CD8-positive, alpha-beta memory T cell (primary cell): ENCODE measurements at places on chromosomes 5 and 9.

DNA sequence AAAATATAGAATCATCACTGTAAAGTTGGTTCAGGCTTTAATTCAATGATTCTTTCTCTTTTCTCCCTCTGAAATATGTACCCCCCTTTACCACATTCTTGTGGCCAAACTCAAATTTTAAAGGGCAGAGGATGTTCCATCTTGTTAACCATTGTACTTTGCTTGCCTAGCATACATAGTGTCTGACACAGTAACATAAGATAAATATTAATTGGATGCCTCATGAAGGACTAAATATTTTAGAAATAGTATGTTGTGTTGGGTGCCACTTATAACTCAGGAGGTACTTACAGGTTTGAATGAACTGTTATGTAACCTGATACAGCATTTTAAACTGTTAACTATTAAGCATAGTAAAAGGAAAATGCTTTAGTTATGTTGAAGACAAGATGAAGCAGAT, 71.5 kb downstream of the NIPBL start:
- H3K27ac ChIP-seq: no peak overlapping the region
- no peaks in the 10 kb centered on the region for H3K27me3 ChIP-seq

GRCh38 chr5:67094476-67095300, 101.9 kb downstream of the CD180 start:
- H3K4me1 ChIP-seq: no peaks in the 10 kb centered on the region
- no peaks in the 10 kb centered on the region for H3K36me3 ChIP-seq
- H3K27me3 ChIP-seq: no peaks in the 10 kb centered on the region
- H3K4me3 ChIP-seq: no peak overlapping the region
- H3K27ac ChIP-seq: no peak overlapping the region

GRCh38 chr9:134396258-134396742, 70.0 kb downstream of the RXRA start:
- H3K4me3 ChIP-seq: peak overlapping the region; percentile 62
- peak overlapping the region; percentile 66 for H3K27ac ChIP-seq
- H3K4me1 ChIP-seq: peaks cover 60% of the 10 kb centered on the region
- peak; percentile 53 for DNase-seq

GRCh38 chr9:4211806-4212205, 88.1 kb downstream of the GLIS3 start:
- H3K4me1 ChIP-seq: no peaks in the 10 kb centered on the region
- H3K27ac ChIP-seq: no peak overlapping the region
- no peak for DNase-seq
- H3K4me3 ChIP-seq: no peak overlapping the region

GRCh38 chr5:150058480-150059126, 27.8 kb downstream of the CSF1R start:
- H3K4me1 ChIP-seq: no peaks in the 10 kb centered on the region
- H3K27me3 ChIP-seq: no peaks in the 10 kb centered on the region
- H3K27ac ChIP-seq: no peak overlapping the region
- DNase-seq: no peak
- no peaks in the 10 kb centered on the region for H3K36me3 ChIP-seq

GRCh38 chr9:68418259-68418845, 61.9 kb downstream of the PGM5 start:
- H3K27ac ChIP-seq: no peak overlapping the region
- H3K36me3 ChIP-seq: no peaks in the 10 kb centered on the region
- no peaks in the 10 kb centered on the region for H3K4me1 ChIP-seq
- no peak for DNase-seq
- no peaks in the 10 kb centered on the region for H3K27me3 ChIP-seq
- H3K4me3 ChIP-seq: no peak overlapping the region

DNA sequence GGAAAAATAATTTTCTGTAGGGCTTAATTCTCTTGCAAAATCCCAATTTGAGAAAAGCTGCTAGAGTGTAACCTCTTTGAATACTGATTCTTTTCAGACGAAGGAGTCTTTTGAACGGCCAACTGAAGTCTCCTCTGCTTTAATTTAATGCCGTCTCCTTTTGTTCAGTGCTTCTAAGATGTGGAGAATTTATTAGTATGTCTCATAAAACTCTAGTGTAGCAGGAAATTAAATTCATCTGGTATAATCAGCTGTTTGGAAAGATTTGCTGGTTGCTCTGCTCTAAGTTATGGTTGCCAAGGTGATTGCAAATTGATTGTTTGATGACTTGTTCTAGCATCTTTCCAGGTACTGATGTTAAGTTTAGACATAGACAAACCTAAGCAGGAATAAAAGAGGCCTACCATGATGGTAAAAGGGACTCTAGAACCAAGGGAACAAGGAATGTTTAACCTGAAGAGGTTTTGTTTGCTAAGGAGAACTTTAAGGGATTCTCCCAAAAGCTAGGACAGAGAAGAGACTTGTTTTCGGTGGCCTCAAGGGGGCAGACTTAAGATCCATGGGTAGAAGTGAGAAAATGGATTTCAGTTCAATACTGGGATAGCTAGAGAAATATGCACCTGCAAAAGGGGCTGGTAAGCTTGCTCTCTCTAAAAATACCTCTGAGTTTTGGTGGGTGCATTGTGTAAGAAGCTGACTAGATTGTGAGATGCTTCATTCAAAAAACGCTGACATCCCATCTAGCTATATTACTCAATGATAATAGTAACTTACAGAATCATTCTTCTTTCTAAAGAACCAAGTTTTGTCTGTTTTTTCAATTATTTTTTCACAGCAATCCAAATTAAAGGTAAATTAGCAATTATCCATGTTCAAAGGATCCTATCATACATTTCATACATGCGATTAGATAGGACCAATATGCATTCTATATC, 5.7 kb upstream of the ADRB2 start:
- no peak overlapping the region for H3K4me3 ChIP-seq
- DNase-seq: peak; percentile 24
- no peaks in the 10 kb centered on the region for H3K4me1 ChIP-seq
- H3K36me3 ChIP-seq: no peaks in the 10 kb centered on the region
- H3K27me3 ChIP-seq: no peaks in the 10 kb centered on the region
